ENCODE measurements at places on chromosomes 11 and 22.

DNA sequence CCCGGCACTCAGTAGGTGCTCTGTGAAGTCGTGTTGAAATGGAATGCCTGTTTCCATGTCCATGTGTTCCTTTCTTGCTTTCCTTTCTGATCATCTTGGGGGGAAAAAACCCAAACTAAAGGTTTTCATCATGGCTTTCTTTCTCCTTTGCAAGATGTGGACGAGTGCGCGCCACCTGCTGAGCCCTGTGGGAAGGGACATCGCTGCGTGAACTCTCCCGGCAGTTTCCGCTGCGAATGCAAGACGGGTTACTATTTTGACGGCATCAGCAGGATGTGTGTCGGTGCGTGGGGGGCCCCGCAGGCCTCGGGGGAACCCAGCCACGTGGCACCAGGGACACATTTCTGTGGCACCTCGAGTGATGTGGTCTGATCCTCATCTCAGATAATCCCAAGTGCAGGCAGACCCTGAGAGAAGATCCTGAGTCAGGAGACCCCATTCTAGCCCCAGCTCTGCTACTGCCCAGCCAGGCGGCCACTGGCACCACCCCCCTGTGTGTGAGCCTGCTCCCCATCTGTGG, 39.4 kb downstream of the FBLN1 start:
- no peak for DNase-seq

GRCh38 chr11:79973721-79974617, 533.1 kb upstream of the TENM4 start:
- no peak for DNase-seq

- no peak for DNase-seq
These were observed 305.9 kb downstream of the CADM1 start for GRCh38 chr11:115198321-115198741.

DNA sequence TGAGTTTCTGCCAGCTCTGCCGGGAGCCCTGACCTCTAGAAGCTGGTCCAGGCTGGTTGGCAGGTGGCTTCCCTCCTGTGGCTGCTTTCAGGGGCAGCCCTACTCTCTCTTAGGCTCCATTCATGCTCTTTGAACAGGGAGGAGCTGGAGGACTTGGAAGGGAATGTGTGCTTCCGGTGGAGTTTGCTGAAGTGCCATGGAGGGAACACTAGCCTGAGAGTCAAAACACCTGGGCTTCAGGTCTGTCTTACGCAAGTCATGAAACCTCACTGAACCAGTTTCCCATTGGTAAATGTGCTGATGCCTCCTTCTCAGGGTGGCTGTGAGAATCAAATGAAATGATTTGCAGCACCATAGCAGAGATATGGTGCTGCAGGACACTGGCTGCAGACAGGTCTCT, 224.5 kb downstream of the KIRREL3 start:
- DNase-seq, result no peak

GRCh38 chr11:130191896-130192295, 32.3 kb downstream of the ST14 start:
- no peak for DNase-seq

GRCh38 chr11:61026121-61027031, 54.9 kb downstream of the CD6 start:
- peak; percentile 38 for DNase-seq

- DNase-seq, result no peak
These were observed 2.2 kb downstream of the DTX4 start for GRCh38 chr11:59173964-59174663.

Data from CD4-positive, alpha-beta T cell (primary cell).